ENCODE measurements at places on chromosomes 5 and 9.

GRCh38 chr9:110069326-110070248 lies 138.4 kb downstream of the C9orf152 start:
- DNase-seq: no peak

DNA sequence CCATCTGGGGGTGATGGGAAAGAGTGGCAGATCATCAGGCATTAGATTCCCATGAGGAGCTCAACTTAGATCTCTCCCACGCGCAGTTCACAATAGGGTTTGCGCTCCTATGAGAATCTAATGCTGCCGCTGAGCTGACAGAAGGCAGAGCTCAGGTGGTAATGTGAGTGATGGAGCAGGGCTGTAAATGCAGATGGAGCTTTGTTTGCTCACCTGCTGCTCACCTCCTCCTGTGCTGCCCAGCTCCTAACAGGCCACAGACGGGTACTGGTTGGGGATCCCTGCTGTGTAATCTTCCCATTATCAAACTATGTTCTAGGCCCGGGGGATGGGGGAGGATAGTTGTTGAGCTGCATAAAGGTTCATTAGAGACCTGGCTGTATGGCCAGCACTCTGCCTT lies 58.4 kb downstream of the UGCG start:
- no peak for DNase-seq

DNA sequence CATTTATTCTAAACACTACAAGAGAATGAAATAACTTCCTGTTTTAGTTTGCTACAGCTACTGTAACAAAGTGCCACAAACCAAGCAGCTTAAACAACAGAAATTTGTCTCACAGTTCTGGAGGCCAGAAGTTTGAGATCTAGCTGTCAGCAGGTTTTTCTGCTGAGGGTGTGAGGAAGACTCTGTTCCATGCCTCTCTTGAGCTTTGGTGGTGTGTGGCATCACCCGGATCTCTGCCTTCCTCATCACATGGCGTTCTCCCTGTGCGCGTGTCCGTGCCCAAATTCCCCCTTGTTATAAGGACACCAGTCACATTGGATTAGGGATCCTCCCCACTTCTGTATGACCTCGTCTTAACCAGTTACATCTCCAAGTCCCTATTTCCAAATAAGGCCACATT lies 97.7 kb downstream of the CFAP95 start:
- no peak for DNase-seq

DNA sequence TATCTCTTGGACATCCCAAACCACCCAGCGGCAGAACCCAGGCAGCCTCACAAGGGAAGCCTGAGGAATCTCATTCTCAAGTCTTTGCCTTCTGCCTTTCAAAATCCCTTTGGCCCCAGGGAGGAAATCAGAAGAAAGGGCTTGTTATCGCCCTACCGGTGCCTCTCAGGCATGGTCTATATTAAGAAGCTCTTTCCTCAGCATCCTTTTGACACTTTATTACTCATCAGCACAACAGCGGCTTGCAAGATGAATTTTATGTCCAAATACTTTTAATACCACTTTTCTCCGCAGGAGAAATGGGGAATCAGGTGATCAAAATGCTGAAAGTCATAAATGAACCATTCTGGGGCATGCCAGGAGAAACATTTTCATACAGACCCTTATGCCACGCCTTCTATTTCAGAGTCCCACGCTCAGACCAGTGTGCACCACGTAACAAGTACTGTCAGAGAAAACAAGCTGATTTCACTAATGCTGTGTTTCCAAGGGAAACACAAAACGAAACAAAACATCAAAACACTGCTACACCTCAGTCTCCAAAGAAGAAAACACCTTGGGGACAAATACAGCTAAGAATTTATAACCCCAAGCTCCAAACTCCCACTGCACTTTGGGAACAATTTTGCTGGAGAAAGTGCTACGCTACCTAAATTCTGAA lies 30.0 kb downstream of the RAPGEF1 start:
- no peak for DNase-seq

- no peak for DNase-seq
These were observed 147.6 kb downstream of the GAPVD1 start for GRCh38 chr9:125409217-125409636.

GRCh38 chr5:159052401-159053011 lies 47.2 kb downstream of the EBF1 start:
- DNase-seq: no peak

DNA sequence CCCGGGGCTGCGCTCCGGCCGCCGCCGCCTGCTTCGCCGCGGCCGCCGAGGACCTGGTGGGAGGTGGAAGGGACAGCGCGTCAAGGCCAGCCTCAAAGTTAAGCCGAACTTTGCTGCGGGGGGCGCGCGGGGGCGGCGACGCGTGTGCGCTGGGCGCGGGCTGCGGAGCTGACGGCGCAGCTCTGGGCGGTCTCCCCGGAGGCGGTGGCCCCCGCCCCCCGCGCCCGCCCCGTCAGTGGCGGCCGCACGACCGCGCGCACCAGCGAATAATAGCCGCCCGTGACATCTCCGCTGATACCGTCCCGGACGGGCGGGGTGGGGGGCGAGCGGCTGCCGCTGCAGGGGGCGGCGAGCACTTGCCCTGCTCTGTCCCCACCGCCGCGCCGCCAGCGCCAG lies 579 bp upstream of the FAM78A start:
- DNase-seq: no peak

- no peak for DNase-seq
These were observed 120.2 kb downstream of the CARTPT start for GRCh38 chr5:71839096-71839884.

DNA sequence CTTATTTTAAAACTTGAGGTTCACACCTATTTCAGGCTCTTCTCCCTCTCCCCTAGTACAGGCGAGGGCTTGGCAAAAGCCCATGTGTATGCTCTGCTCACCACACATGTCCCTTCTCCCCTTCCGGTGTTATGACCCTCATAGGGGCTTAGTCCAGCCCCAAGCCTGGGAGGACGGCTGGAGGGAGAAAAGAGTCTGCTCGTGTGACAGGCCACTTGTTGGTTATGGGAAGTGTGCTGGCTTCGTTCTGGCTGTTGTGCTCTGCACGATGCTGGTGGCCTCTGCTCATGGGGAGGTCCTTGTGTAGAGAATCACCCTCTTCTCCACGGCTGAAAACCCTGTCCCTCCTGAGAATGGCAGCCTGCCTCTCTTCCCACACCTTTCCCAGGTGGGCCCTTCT lies 11.1 kb downstream of the PTTG1 start:
- DNase-seq: no peak

DNA sequence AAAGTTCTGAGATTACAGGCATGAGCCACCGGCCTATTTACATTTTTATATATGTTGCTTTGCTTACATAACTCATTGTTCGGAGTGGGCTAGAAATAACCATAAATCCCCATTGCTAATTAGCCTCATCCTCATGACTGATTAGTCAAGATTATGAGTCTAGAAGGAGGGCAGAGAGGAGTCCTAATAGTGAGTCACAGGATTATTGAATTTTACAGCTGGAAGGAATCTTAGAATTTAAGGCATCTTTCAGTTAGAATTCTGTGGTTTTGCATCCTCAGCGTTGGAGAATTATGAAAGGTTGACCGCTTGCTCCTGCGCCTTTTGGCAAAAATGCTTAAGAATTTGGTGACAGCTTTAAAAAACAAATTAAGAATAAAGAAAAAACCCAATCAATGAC lies 2.6 kb upstream of the PBX3 start:
- DNase-seq: no peak
